ENCODE measurements at places on chromosomes 5 and 9.

DNA sequence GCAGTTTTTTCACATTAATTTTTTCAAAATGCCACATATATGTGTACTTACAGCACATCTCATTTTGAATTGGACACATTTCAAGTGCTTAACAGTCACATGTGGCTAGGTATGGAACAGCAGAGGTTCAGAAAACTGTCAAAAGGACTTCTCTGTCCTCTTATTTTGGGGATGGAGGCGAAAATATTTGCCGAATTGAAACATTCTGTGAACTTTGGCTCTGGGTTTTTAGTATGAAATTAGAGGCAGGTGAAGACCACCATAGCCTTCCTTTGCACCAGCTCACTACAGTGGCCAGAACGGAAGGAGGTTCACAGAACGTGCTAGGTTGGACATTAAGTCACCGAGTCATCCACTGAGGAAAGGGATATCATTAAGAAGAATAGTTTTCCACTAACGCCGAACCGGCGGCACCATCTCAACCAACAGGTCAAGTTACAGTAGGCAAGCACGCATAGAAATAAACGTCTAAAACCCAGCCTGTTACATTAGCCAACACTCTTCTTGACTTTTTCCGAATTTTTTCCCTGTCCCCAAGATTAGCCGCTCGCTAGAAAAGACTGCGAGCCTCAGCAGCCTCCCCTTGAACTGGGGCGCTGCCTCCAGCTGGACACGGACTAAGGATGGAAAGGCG lies 1.8 kb upstream of the TLE4 start:
- ATAC-seq: no peak

GRCh38 chr5:93583768-93584595 lies 960 bp downstream of the NR2F1 start:
- ATAC-seq: peak; percentile 28

DNA sequence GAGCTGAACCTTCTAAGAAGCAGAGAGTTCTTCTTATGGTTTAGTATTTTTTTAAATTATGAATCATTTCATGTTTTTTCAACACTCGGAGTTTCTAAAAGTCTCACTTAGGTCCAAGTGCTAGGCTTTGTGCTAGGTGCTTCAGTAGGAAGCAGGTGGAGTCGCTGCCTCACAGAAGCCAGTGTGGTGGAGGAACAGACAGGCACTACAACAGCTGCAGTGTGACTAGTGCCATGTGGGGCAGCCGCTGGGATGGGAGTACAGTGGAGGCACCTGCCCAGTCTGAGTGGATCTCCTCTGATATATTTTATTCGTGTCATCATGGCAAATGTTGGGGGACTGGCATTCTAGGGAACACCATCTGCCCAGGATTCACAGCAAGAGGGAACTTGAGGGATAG lies 15.3 kb downstream of the PCDHGC5 start:
- ATAC-seq: no peak

DNA sequence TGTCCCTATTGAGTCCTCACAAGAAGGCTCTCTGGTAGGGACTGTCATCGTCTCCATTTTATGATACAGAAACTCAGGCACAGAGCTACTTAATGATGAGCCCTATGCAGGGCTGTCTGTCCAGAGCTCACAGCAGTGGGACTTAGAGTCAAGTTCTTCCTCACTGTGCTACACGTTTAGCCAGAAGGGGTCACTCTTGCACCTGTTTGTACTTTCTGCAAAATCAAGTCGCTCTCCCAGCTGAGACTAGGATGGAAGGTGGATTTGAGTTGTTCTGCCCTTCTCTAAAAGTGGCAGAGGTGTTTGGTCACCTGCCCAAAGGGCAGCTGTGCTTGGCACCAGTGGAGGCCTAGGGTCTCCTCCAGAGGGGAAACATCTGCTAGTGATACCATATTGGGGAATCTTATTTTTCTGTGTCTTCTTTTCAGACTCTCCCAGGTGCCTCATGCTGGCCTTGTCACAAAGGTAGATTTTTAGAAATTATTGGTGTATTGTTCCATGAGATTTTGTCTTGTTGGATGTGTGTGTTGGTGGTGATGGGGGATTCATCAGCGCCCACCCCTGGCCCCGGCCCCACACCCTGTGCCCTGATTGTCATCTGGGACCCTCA lies 104.2 kb downstream of the PPARGC1B start:
- peak; percentile 66 for ATAC-seq

DNA sequence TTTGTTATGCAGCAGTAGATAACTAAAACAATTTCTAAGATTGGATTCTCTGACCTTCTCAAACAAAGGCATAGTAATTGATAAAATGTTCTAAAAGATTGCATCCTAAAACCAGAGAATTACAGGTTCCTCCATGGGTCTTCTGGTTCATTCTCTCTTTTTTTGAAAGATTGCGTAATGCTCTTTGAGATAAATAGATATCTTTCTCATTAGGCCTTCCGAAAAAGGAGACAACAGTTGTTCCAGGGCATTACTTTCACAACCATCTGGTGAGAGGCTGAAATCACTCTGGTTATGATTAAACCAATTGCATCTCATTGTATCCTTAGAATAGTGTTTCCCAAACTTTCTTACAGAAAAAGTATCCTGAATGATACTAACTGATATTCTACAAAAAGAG lies 174.7 kb upstream of the NREP start:
- ATAC-seq: no peak

GRCh38 chr9:35110327-35110761 lies 5.3 kb downstream of the ATOSB start:
- ATAC-seq: no peak

DNA sequence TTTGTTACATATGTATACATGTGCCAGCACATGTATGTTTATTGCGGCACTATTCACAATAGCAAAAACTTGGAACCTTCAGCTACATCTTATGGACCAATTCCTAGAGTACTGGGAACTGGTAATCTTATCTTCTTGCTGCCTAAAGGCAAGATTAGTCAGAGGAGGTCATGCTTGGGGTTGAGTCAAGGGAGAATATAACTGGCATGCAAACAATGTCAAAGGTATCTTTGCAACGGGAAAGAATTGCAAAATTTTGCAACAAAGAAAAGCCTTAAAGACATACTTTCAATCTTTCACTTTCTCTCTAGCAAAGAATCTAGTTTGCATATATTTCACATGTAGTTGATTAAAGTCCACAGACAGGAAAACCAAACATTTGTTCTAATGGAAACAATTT lies 145.2 kb downstream of the EDIL3 start:
- ATAC-seq: no peak

- no peak for ATAC-seq
Measured at GRCh38 chr5:3925022-3925421, 329.4 kb downstream of the IRX1 start.

DNA sequence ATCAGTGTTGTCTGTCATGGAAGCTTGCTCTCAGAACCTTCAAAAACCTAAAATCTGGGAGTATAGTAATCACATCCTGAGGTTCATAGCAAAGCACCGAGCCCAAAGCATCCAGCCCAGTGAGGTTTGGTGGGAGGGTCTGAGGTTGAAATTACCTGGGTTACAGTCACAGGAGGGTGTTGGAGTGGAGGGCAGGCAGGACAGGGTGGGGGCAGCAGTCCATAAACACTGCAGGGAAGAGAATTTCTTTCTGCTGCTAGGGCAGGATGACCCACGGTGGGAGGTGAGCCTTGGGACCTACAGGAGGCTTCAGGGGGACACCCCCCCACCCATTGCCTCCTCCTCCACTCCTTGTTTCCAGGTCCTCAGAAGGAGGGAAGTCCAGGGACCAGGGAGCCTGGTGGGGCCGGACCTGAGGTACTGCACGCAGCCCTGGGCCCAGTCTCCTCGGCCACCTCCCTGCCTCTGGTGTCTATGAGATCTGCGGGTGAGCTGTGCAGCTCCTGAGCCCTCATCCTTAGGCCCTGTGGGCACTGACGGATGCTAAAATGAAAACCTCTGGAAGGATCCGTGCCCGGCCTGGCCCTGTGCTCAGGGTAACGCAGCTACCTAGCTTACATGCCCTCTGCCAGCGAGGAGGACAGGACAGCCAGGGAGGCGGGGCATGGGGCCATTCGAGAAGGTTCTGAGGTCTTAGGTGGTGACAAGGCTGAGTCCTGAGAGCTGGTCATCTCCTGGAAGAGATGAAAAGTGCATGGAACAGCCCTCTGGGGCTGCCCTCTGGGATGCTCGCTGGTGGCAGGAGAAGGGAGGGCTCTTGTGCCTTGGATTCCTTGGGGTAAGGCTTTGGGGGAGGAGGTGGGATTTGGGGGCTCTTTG lies 1.8 kb upstream of the ADCY2 start:
- no peak for ATAC-seq

- ATAC-seq: no peak
Measured at GRCh38 chr9:92618633-92619225, 51.2 kb downstream of the IPPK start.

DNA sequence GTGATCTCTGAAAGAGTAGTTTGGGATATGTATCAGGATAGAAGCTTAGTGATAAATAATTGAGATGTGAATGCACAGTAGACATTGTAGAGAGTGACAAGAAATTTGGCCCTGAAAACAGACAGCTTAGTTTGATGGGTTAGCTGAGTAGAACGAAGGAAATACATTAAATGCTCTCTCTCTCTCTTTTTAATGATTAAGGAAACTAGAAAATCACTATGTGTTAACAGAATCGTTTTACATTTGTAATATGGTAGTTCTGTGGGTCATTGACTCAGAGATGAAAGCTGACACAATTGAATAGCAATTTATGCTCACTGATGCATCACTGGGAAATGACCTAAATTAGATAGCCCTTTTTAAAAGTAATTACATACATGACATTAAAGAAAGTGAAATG lies 739.8 kb upstream of the PTPRD start:
- no peak for ATAC-seq

DNA sequence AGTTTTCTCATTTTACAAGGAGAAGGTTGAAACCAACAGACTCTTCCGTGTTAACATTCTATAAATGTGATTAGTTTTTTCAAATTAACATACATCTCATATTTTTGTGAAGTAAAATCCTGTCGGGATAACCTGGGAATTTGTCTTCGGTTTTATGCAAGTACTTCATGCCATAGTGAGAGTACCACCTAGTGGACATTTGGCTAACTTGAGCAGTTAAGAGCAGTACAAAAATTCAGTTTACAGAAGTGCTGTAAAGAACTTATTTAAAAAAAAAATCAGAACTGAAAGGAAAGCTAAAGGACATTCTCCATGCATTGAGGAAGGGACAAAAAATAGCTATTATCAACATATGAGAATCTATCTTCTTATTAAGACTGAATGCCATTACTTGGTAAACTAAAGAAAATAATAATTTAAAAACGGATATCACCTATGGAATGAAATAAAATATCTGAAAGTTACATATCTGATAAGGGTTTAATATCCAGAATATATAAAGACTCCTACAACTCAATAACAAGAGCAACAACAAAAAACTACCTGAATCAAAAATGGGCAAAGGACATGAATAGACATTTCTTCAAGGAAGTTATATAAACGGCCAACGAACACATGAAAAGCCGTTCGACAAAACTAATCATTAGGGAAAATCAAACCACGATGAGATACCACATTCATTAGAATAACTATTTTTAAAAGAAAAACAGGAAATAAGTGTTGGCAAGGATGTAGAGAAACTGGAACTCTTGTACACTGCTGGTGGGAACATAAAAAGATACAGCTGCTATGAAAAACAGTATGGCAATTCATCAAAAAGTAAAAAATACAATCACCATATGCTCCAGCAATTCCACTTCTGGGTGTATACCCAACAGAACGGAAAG lies 117.0 kb upstream of the GNA14 start:
- ATAC-seq: no peak

GRCh38 chr9:81560851-81561732 lies 128.3 kb downstream of the TLE1 start:
- ATAC-seq: no peak

DNA sequence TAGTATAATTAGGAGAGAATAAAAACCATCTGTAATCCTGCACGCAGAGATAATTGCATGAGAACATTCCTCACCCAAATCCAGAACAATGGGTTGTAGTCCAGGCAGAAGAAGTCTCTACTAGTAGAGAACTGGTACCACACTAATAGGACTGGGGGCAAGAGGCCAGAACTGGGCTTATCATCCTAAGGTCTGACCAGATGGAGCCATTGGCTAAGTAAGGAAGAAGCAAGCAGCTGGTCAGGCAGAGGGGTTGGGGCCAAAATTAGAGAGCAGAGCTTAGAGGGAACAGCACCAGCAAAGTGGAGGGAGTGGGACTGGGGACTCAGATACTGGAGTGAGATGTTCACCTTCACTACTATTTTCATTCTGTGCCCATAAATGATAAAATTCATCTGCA lies 35.4 kb upstream of the MAP1B start:
- ATAC-seq: no peak

DNA sequence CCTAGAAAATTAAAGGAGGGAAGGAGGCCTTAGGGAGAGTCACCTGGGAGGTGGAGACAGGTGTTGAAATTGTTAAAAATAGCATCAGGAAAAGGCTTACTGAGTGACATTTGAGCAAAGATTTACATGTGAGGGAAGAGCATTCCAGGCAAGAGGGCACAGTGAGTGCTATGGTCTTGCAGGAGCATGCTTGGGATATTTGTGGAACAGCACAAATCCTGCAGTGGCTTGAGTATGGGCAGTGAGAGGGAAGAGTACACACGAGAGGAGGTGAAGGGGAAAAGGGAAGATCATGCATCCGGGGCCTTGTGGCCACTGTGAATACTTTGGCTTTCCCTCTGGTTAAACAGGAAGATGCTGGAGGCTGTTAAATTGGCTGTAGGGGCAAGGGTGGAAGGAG lies 36.6 kb downstream of the ACER2 start:
- ATAC-seq: no peak

- no peak for ATAC-seq
Measured at GRCh38 chr5:103546858-103547257, 15.7 kb downstream of the NUDT12 start.

DNA sequence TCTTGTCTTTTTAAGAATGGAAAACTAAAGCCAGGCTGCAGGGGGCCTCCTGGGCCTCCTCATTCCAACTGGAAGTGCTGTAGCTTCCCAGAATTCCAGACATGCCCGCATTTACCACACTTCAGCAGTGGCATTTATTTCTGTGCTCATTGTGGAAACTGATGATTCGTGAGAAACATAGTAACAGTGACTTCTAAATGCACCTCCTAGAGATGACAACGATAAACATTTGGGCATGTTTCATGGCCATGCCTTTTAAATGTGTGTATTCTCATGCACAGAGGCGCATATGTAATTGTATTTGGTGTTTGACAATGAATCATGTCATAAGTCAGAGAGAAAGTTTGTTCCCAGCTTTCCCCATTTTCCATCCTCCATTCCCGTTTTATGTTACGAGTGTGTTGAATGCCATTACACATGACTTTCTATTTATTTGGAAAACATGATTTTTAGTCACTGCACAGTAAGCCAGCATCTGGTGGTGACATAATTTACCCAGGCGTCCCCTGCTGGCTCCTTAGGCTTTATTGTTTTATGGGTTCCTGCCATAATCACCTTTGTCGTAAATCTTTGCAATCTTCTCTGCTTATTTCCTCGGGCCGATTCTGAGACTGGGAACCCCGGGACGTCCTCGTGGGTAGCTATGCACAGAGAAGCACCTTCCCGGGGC lies 68.8 kb upstream of the FCN2 start:
- no peak for ATAC-seq

- ATAC-seq: no peak
Measured at GRCh38 chr5:91670563-91670962, 287.4 kb upstream of the ARRDC3 start.

Measured in esophagus mucosa (tissue), 1 donor.